ENCODE measurements at places on chromosomes 11 and 22. TPM values are rescaled to one million over a fixed set of nuclear protein-coding genes. Genes with fewer than 3 reads are reported as not detected.

The CCDC87 gene
- total RNA-seq: not detected

The OR8D1 gene
- total RNA-seq: not detected

The KRTAP5-11 gene
- not detected for total RNA-seq

The MPPED2 gene
- 3.3 TPM for total RNA-seq

The POU2F3 gene
- total RNA-seq: not detected

The OR2AG1 gene
- total RNA-seq: not detected

The OR51B4 gene
- total RNA-seq: not detected

The MADD gene
- total RNA-seq: 127 TPM

The BACE1 gene
- 0.25 TPM for total RNA-seq

The RCOR2 gene
- not detected for total RNA-seq

The CHRM1 gene
- total RNA-seq: not detected

The CABP7 gene
- total RNA-seq: 0.11 TPM

The APOA5 gene
- not detected for total RNA-seq

The OPCML gene
- total RNA-seq: not detected

The DGCR6 gene
- 7.2 TPM for total RNA-seq

The SNX32 gene
- 2.2 TPM for total RNA-seq
